ENCODE measurements at places on chromosomes 16 and 17.

DNA sequence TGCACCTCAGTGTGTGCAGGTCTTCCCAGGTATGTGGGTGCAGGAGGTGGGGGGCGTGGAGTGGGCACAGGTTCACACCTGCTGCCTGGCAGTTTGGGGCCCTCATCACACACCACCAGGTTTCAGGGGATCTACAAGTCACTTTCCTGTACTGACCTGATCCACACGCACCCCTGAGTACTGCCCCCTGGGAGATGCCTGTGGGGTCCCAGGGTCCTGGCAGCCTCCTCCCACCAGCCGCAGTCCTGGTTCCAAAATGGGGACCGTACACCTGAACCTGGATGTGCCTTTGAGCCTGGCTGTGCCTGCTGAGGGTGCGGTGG, 25.9 kb downstream of the RNF213 start:
- DNase-seq, result no peak

DNA sequence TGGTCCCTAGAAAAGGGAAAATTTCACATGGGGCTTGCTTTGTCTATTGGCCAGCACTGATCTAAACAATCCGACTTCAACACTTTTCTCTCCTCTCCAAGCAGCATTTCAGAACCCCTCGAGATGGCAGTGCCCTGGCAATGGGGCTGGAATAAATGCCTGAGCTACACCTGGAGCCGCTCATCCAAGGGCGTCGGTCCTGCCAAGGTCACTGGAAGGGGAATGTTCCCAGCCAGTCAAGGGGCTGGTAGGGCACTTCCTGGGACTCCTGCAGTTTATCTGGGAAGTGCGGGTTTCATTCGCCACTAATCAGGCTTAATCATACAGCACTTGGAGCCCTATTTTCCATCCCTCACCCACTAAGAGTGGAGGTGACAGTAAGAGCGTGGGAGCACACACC, 17.1 kb downstream of the MEAK7 start:
- DNase-seq, result no peak

DNA sequence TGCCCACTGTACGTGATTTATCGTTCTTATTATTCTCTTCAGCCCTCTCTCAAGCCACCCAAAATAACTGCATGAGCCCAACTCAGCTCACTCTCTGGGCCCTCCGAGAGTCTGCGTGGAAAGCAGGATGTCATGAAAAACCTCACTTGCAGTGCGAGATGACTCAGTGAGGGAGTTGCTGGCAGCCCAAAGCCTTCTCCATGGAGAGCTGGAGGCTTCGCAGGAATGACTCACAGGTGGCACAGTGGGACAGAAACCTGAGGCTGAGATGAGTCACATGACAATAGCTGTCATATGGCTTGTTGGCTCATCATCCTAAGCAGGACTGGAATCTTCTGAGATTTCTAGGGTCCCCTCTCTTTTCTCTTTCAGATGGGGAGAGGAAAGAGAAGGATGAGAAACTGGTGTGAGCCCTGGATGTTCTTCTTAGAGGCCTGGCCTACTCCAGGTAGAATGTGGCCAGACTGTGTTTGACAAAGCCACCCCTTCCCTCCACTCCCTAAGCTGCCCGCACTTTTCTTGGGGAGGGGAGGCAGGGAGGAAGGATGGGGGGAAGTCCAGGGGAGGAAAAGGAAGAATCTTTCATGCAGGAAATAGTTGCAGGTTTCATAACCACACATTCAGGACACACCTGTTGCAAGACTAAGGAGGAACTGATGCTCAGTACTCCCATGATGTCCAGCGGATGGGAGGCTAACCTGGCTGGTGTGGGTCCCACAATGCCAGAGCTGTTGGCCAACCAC, 160.6 kb upstream of the RPL38 start:
- DNase-seq, result no peak

DNA sequence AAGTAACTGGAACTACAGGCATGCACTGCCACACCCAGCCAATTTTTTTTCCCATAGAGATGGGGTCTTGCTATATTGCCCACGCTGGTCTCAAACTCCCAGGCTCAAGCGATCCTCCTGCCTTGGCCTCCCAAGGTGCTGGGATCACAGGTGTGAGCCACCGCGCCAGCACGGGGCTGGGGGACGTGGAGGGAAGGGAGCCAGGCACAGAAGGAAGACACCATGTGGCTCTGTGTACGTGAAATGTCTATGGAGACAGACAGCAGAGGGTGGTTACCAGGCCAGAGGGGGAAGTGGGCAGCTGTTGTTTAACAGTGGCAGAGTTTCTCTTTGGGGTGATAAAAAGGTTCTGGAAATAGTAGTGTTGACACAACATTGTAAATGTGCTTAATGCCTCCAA, 4.6 kb upstream of the PIEZO1 start:
- DNase-seq, result no peak

- DNase-seq, result no peak
Measured at GRCh38 chr17:66431910-66432309, 129.5 kb downstream of the PRKCA start.

GRCh38 chr16:63804126-63804525, 1317.7 kb downstream of the CDH11 start:
- no peak for DNase-seq

Data from Right ventricle myocardium inferior (tissue), 1 donor.